ENCODE measurements at places on chromosomes 5 and 9.

- no peak for DNase-seq
Measured at GRCh38 chr9:118444403-118444802, 740.2 kb downstream of the TLR4 start.

GRCh38 chr5:53448851-53449250 lies 31.6 kb upstream of the FST start:
- DNase-seq = no peak

DNA sequence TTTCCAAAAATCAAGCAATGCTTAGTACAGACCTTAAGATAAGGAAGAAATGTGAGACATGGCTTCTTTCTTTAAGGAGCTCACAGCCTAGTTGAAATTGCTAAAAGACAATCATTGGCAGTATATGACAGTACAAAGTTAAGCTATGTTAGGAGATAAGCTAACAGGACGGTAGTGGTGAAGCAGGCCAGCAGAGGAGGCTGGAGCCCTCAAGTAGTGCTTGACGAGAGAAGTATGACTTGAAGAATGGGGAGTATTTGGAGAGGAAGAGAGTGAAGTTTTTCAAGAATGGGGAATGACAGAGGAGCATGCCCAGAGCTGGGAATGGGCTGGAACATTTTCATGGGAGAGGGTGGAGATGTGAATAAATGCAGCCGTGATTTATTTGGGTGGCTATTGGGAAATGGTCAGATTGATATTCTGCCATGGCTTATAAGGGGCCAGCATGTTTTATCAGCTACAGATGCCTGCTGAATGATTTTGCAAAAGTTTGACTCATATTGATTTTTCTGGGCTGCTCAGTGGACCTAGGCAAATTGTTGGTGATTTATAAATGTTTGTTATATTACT lies 43.7 kb downstream of the LURAP1L start:
- no peak for DNase-seq

DNA sequence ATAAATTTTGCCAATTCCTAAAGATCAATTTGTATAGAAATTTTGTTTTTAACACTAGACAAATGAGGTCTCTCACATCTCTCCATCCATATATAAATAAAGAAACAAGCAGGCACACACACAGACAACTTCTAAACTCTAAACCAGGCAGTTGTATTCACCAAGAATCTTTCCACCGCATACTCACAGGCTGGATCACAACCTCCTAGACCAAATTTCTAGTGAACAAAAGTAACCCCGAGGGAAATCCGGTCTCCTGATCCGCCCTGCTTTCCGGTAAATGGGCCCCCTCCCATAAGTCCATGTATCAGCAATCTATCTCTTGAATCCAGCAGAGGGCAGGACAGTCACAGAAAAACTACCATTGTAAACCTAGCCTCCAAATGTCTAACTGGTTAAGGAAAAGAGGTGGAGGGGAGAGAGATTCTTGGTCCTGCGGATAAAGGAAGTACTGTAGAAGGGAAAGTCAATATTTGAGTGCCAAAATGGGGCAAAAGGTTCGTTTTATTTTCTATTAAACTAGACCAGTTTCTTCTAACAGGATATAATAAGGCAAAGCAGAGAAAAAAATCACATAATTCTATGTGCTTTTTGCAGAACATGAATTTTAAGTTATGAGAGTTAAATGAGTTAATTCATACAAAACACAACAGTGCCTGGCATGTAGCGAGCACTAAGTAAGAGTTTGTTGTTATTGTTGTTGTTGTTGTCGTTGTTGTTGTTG lies 4.8 kb upstream of the SMU1 start:
- DNase-seq = peak; percentile 31

DNA sequence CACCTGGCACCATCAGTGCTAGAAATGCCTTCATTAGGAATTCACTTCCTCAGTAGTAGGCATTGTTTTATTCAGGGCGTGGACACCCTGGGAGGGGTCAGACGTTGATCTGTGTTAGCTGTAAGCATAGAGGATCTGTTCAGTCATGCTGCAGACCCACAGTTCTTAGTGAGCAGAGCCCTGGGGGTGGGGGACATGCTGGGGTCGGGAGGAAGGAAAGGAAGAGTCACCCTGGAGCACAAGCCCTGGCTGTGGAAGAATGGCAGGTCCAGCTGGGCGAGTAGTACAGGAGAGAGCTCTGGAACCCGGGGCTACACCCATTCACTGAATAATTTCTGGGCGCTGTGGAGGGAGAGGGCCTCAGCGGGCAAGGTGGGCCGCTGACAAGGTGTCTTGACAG lies 172.5 kb downstream of the FSTL4 start:
- no peak for DNase-seq

DNA sequence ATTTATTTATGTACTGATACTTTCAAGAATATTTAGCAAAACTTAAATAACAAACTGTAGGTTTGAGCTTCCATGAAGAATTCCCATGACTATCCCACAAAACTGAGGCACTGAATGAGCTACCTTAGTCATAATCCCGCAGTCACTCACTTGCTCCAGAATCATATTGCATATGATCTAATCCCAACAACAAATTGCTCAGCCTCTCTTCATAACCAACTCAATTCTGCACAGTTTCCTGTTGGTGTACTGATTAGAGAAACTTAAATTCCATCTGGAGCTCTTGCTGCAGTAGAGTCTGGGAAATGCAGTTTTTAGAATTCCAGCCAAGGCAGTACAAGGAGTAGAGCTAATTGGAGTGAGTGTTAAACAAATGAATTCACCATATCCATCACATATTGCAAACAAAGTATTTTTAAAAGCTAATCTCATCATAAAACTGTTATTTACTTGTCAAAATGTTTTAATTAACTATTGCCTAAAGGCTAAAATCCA lies 35.7 kb upstream of the CDH18 start:
- DNase-seq = no peak

DNA sequence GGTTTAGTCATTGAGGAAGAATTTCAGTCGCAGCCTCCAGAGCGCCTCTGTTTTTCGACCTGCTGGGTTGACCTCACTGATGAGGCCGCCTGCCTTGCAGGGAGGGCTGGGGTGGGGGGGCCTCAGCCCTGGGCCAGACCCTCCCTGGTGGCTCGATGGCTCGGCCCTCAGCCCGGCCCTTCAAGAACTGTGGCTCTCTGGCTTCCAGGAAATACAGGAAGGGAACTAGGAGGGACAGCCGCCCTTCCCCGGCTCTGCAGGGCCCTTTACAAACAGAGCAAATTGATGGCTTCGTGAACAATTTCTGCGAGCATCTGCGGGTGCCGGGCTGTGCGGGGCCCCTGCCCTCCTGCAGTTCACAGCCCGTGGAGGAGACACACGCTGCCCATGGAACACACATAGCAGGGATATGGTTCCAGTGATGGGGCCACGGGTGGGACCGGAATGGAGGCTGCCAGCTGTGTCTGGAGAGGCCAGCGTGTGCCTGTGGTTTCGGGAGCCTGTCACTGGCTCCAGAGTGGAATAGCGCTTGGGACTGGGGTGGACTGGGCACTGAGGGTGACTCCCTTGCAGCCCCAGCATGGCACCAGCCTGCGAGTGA lies 39.6 kb downstream of the COL5A1 start:
- DNase-seq = no peak

DNA sequence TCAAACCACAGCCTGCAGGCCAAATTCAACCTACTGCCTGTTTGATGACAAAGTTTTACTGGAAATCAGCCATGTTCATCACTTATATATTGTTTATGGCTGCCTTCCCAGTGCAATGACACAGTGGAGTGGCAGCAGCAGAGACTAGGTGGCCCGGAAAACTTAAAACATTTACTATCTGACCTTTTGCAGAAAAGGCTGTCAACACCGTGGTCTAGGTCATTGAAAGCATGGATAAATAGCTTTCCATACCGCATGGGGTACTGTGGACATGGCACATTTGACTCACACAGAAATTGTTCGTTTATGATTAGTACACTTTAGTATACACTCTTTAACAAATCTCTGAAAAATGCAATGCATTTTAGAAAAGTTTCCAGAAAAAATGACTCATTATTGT lies 298.3 kb upstream of the EFNA5 start:
- DNase-seq = no peak

DNA sequence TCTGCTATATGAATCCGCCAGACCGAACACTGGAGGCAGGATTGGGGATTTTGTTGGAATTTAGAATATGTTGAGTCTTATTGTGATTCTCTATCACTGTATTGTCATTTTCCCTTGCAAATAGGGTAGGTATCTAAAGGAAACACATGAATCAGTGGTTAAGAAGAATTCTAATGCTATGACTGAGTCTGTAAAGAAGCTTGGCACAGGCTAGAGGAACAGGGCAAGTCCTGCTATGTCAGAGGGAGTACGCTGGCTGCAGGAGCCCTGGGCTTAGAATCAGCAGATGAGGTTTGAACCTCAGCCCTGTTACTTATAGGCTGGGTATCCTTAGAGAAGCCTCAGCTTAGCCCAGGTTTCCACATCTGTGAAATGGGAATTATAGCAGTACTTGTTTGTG lies 198.1 kb downstream of the NR3C1 start:
- no peak for DNase-seq

DNA sequence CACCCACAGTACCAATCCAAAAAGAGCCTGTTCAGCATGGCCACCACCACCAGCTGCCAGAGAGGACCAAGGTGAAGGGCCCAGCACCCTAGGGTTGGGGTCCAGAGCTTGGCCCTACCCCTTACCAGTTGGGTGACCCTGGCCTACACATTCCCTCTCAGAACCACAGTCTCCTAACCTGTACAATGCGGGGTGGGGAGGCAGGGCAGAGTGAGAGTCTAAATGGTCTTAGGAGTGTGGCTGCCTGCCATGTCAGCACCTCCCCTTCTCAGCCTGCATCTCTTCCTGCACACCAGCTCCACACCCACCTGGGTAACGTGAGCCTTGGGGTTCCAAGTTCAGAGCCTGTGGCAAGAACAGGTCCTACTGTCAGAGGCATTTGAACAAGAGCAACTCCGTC lies 92.2 kb downstream of the C5orf15 start:
- no peak for DNase-seq

GRCh38 chr9:111980398-111980797 lies 83.8 kb downstream of the UGCG start:
- no peak for DNase-seq

DNA sequence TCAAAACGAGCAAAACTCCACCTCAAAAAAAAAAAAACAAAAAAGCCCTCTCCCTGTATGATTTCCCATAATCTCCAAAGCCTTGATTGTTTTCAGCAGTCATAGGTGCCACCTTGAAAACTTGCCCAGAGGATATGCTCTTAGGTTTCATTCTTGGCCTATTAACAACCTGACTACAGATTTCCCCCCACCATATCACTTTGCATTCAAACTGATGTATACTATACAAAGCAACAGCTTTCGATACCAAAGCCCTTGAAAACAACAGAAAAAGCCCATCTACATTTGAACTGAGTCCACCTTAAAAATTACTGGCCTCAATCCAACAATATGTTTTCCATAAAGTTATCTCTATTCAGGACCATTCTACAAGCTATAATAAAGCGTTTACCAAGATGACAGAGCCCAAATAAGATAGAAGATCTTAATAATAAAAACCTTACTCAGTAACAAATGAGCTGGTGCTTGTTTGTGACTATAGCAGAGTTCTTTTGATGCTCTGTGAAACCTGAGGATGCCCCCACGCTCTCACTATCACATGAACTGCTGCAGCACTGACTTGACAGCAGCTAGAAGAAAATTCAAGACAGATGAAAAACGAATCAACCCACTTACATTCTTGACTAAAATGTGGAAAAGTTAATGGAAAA lies 44.4 kb downstream of the FNBP1 start:
- DNase-seq = no peak

DNA sequence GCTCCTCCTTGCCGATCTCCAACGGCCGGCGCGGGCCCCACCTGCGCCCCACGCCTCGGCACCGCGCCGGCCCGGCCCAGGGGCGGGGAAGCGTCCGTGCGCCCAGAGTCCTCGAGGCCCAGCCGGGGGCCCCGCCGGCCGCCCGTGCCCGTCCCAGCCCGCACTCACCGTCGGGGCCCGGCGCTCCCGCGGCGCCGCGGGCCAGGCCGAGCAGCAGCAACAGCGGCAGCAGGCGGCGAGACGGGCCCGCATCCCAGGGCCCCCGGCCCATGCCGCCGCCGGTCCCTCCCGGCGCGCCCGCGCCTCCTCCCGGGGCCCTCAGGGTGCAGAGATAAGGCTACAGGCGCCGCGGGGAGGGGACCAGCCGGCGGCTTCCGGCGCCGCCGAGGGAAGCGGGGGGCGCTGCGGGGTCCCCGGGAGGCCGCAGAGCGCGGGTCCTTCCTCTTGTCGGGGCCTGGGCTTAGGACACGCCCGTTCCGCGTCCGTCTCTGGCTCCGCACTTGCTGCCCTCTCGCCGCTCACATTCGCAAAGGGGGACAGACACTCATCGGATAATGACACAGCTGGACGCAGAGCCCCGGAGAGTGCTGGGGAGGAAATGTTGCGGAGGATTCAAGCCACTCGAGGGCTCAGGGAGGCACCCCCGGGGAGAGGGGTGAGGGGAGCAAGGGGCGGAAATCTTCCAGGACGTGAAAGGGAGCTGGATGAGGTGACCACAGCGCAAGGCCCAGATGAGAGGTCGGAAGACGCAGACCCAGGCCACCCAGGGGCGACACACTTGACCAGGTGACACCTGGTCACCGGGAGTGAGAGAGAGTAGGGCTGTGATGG lies at the start of gene SUSD1:
Gene SUSD1 (minus strand): TSS at position 333 of the 831 bp plus-strand sequence. CDS start 62 bp downstream, at position 271.
- no peak for DNase-seq

DNA sequence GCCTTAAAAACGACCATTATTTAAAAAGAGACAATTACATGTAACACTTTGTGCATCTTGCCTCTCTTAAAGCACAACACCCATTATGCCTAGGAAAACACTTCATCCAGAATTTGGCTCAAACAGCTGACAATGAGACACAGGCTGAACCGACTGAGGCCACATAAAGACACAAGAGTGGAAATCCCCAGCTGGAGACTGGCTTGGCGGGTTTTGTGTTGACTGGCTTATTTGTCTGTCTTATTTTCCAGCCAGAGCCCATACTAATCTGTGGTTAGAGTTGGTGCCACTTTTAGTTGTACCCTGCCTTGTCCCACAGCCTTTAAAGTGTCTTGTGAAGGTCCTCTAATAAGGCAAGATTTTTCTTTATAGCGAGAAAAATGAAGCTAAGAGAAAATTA lies 21.2 kb downstream of the TRIM14 start:
- no peak for DNase-seq

DNA sequence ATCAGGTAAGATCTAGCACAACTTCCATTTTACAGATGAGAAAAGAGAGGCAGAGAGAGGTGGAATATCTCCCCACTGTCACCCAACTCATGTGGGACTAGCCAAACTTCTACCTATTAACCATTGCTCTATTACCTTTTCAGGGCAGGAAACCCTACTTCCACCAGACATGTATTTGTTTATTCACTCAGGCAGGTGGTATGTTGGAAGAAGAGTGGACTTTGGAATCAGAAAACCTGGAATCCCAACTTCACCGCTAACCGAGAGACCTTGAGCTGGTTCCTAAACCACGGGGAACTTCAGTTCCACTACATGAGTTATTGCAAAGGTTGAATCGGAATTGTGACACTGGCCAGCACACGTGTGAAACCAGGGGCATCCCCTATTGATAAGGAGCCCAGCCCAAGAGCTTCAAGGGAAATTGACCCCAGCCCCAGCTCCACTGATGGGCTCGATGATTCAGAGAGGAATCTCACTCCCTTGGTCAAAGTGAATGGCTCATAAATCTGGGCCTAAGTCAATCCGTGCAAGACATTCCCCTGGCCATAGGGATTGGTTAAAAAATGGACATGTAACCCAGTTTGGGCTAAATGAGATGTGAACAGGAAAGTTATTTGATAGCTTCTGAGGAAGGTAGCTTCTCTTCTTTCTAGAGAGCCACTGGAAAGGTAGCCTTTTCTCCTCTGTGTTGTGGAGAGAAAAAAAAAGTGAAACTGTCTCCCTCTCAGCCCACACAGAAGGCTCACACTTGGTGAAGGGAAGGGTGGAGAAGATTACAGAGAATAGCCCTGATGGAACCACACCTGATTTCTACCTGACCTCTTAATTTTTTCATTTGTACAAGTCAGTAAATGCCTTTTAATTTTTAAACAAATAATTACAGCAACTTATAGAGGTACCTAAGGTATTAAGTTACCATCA lies 5.5 kb upstream of the GLIS3 start:
- DNase-seq = no peak

Measured in occipital lobe (tissue), 3 donors.